ENCODE measurements at places on chromosomes 16 and 17.

DNA sequence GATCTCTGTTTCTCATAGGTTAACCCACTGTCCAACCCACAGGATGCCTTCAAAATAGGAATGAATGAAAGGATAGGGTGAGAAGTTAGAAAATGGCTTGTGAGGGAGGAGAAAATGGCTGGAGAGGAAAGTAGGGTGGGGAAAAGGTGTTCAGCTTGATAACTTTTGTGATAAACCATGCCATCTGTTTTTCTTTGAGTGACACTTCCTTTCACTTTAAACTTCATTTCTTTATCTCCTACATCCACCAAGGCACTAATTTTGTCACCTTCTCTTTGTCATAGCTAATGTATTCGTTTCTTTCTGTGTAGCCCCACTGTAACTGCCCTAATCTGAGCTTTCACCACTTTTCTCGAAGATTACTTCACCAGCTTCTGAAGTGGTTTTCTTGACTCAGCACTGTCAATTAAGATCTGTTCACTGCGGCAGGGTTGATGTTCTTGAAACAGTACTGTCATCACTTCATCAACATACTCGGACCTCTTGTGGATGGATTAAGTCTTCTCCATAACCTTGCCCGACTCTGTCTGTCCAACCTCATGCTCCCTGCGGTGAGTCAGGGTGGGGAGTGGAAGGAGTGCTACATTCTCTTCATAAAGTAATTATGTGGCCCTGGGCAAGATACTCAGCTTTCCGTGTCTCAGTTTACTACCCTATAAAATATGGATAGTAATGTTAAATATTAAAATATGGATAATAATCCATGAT is 5.5 kb upstream of the KRT10 start:
- DNase-seq, result peak; percentile 25

DNA sequence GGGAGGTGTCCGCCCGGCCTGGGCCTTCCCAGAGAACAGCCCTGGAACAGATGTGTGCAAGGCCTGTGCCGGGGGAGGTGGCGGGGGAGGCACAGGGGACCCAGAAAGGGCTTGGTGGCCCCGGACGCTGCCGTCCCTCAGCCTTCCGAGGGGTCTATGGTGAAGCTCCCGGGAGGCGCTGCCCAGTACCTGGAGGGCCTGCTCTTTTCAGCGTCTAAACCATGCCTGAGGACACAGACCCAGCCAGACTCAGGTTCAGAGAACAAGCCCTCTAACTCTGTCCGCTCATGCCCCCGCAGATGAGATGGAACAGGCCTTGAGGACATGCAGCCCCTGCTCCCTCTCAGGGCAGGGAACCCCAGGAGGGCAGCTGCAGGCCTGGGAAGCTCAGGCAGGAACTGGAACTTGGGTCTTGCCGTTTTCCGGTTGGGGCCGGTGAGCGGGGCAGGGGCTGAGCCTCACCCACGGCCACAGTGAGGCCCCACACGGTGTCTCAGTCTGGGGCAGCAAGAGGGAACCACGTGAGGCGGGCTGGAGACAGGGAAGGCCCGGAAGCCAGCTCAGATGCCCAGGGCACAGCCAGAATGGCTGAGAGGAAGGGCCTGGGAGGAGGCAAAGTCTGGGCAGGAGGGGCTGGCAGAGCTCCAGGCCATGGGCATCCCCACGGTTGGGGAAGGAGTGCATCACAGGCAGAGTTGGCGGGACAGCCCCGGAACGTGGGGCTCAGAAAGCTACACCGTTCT is 12.5 kb downstream of the SLC16A3 start:
- DNase-seq, result no peak

GRCh38 chr16:65413861-65414260 is 292.0 kb upstream of the CDH11 start:
- no peak for DNase-seq

- no peak for DNase-seq
Observed at GRCh38 chr16:13181432-13181831, 280.0 kb downstream of the SHISA9 start.

DNA sequence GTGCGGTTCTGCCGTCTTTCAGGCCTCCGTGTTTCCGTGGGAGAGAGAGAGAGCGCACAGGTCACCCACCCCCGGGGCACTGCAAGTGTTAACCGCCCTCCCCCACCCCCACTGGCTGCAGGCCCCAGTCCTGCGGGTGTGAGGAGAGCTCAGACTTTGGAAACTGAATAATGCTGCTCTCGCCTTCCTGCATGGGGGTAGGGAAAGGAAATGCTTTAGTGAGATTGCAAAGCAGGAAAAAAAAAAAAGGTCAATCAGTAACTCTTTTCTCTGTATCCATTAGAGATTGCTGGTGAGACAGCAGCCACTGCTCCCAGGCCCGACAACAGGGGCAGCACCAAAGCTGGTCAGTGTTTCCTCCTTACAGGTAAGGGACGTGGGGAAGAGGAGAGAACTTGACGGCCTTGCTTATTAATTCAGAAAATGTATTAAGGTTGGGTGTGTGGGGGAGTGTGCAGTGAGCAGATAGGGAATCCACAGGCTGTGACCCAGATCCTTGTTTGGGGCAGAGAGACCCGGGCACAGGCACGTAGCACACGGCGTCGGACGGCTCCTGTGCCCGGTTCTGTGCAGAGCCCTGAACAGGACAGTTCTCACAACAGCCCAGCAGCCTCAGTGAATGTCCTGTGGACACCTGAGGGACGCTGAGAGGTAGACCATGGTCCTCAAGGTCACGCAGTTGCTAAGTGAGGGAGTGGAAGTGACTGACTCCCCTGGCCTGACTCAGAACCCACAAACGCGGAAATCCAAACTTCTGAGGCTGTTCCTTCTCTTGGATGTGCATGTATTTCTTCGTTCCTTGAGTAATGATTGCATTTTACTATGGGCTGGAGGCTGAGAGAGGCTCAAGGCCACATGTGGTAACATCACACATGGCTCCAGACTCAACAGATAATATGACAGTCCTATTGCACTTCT is 156.5 kb downstream of the FOXL1 start:
- no peak for DNase-seq

DNA sequence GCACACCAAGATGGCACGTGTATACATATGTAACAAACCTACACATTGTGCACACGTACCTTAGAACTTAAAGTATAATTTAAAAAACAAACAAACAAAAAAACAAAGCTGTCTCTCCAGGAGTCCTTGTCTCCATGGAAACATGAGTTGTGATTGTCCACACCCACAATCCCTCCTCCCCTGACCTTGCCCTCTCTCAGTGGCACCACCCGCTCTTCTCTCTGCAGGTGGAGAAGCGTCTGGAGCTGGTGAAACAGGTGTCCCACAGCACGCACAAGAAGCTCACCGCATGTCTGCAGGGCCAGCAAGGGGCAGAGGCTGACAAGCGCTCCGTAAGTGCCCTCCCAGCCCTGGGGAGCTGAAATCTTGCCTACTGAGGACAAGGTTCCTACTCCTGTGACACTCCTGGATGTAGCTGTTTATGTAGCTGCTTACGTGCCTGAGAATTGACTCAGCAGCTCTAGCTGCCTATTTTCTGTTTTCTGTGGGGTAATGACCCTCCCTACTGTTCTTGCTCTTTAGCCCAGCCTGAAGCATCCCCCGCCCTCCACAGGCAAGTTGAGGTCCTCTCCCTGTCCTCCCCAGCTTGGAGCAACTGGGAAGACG is 107.0 kb downstream of the ARHGAP44 start:
- DNase-seq, result no peak

DNA sequence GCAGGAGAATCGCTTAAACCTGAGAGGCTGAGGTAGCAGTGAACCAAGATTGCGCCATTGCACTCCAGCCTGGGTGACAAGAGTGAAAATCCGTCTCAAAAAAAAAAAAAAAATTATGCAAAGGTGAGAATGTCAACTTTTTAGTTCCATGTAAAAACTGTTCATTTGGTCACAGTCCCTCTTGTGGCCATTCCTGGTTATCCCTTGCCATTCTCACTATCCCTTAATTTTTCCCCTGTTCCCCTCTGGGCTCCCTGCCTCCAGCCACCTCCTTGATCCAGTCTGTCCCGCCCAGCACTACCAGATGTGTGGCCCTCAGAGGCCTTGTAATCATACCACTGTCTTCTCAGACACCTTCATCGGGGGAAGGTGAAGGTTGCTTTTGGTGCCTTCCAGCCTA is 23.4 kb downstream of the DCAF7 start:
- DNase-seq, result no peak

DNA sequence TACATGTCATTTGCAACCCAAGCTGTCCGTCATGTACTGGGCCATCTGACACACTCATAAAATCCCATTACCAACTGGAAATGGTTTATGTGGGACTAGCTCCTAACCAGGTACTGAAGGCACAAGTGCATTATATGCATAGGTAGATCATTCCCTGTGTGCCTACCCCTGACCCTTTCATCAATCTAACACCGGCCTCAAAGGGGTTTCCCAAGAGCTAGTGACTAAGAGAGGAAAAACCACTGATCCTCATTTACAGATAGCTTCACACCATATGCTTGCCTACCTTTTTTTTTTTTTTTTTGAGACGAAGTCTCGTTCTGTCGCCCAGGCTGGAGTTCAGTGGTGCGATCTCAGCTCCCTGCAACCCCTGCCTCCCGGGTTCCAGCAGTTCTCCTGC is 449.8 kb downstream of the SLC39A11 start:
- no peak for DNase-seq

- peak; percentile 65 for DNase-seq
Observed at GRCh38 chr16:2473999-2474876, 689 bp upstream of the TBC1D24 start.

GRCh38 chr16:84608282-84608681 is 9.6 kb downstream of the COTL1 start:
- no peak for DNase-seq

DNA sequence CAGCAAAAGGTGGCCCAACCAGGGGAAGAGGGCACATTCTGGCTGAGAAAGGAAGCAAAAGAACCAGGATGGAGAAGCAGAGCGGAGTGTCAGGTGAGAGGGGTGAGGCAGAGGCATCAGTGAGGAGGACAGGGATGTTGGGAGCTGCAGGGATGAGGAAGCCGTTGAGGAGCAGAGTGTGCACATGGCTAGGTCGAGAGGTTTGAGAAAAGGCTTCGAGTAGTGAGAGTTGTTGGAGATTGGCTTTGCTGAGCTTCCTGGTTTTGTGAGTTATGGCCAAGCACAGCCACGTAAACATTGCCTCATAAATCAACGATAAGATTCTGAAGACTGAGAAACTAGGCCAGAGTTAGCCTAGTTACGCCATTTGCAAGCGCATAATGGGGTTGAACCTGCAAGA is 26.9 kb downstream of the DNAH2 start:
- no peak for DNase-seq

- DNase-seq, result peak; percentile 86
Observed at GRCh38 chr16:785563-786535, 2.3 kb downstream of the RPUSD1 start.

DNA sequence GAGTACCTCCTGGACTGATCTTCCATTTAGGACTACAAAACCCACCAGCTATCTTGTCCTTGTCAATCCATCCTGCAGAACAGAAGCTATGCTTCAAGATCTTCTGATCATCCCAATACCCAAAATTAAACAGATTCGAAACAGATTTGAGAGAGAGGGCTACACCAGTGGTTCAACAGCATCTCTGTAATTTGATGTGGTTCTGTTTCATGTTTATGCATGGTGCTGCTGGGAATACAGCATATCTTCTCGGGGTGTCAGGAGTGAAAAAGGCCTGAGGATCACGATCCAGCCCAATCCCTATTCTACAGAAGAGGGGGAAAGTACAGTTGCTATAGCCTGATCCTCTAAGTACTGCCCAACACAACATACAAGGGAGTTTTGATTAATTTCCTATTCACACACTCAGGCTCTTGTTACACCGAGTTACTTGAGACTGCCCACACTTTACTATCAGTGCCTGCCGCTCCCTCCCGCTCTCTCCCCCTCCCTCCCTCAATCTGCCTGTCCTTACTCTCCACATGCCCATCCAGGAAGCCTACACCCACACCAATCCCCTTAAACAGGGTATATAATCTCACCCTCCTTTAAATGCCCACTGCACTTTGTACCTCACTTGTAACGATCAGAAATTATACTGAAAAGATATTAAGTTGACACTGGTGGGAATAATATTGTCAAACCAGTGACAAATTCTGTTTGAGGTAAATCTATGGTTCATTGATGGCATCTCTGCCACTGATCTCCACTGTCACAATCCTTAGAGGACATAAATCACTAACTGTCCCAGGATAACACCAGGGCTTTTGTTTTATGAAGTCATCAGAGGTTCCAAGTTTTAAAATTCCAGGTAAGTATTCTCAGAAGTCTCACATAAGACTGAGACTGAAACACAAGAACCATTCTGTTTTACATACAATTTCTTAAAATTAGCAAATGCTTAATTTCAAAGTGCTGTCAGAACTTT is 89.3 kb upstream of the PLEKHM1 start:
- no peak for DNase-seq

DNA sequence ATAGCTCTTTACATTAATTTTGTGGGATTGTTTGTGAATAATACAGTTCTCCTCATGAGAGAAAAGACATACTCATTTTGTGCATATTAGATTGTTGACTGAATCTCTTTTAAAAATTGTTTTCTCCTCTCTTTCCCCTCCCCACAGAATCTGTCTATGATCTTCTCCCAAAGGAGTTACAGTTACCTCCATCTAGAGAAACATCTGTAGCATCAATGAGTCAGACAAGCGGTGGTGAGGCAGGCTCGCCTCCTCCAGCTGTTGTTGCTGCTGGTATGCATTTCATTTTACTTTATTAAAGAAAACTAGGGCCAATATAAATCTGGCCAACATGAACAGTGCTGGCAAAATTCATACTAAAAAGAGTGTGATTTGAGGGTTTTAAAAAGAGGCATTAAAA is 60.5 kb downstream of the NFAT5 start:
- no peak for DNase-seq

DNA sequence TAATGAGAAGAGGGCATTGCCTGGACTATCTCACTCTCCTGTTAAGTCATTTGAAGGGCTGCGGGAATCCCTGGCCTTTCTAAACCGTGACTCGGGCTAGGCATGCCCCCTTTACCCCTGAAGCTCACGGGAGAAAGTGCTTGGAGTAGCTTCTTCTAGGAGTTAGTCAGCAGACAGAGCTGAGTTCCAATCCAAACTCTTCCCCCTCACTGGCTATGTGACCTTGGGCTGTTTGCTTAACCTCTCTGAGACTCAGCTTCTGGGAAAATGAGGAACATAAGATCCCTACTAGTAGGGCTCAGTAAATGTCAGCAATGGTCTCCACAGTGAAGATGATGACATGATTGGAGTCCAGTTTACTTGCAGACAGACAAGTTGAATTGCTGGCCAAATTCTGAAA is 5.7 kb upstream of the B9D1 start:
- no peak for DNase-seq

DNA sequence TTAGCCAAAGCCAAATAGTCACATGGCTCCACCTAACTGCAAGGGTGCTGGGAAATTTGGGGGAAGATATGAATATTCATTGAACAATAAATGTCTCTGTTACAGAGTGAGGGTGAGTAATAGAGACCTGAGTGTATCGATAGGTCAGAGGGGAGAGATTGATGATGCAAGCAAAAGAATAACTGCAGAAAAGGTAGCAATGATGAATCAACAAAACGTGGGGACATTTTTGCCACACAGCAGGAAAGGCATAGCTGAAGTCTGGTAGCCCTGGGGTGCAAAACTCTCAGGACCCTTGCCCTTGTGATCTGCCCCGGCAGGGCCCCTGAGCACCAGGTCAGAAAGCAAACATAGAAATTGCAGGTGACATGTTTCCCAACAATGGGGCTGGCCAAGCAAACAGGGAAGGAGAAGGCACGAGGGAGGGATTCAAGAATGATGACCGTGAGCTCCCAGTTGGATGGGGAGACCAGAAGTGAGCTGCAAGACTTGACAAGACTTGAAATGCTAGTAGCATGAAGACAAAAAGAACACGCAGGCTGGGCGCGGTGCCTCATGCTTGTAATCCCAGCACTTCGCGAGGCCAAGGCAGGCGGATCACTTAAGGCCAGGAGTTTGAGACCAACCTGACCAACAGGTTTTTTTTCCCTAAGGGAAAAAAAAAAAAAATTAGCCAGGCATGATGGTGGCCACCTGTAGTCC is 12.7 kb upstream of the HERPUD1 start:
- no peak for DNase-seq

Data from activated CD4-positive, alpha-beta T cell treated with anti-CD3 and anti-CD28 coated beads, Interleukin-2, Interleukin-6, amounts not matched to agents 100 ng/mL and 50 ng/mL, durations not matched to agents 16 hours and 8 hours (primary cell).